ENCODE measurements at places on chromosomes 12 and 14. TPM values are rescaled to one million over a fixed set of nuclear protein-coding genes. Genes with fewer than 3 reads are reported as not detected.

Gene FGD6
- 25.4 TPM for total RNA-seq

- DNase-seq = no peak
Measured at GRCh38 chr14:61102549-61103466, 121.8 kb downstream of the SLC38A6 start.

Gene CCDC88C
- total RNA-seq = 17.8 TPM

Gene CORO1C
- 128 TPM for total RNA-seq

- peak; percentile 25 for DNase-seq
Measured at GRCh38 chr12:124904306-124905098, 9.9 kb downstream of the UBC start.

Gene GYS2
- total RNA-seq = not detected

Gene DBX2
- 0.06 TPM for total RNA-seq

GRCh38 chr12:105214670-105215375 is 21.2 kb downstream of the APPL2 start:
- DNase-seq = no peak

DNA sequence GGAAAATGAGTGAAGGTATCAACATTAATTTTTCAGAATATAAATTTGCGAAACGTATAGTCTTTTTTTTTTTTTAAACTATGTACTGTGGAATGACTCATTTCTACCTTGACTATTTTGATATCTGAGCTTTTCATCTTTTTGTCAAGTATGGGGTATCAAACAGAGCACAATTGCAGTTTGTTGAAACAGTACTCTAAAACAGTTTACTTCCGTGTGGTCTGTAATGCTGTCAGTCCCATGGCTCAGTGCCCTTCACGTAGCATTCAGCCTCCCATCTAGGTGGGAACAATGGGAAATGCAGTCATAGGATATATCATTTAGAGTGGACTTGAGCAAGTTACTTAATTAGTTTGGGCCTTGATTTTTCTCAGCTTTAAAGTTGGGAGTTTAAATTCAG is 139.5 kb downstream of the ERC1 start:
- DNase-seq = no peak

Gene CLECL1
- not detected for total RNA-seq

- no peak for DNase-seq
Measured at GRCh38 chr12:80551897-80552296, 107.9 kb downstream of the PTPRQ start.

Gene INHBC
- total RNA-seq = 0.06 TPM

- peak; percentile 95 for DNase-seq
Measured at GRCh38 chr12:51591016-51591901, at the start of gene SCN8A. TSS of gene SCN8A (plus strand) at chr12:51591233. CDS start at chr12:51662818, 71,585 bp downstream.

DNA sequence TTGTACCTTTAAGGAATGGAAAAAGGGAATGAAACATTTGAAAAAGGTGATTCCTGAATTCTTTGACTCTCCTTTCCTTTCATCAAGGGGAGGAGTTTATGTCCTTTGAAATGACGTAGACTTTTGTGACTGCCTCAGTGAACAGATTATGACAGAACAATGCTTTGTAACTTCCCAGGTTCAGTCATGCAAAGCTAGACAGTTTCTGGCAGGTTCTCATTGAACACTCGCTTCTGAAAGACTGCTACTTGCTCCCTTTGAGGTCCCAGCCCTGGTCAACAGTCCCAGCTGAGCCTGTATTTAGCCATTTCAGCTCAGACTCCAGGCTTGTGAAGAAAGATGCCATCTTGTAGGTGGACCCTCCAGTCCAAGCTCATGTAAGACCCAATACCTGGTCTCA is 1178.9 kb downstream of the BCL11B start:
- peak; percentile 59 for DNase-seq

DNA sequence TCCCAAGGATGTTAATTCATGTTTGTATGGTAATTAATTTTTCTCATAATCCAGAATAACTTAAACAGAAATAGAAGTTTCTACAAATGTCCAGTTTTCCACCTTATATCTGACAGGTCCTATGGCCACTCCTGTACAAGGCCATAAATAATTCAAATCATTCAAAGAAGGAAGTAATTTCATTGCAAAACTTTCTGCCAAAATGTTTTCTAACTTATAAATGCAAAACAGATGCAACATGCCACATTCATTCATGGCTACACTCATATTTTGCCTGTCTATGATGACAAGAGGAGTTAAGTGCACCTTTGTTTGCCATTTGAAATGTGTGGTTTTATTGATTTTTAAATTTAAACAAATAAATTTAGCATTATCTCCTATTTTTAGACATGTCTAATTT is 34.4 kb downstream of the ITPR2 start:
- DNase-seq = no peak

GRCh38 chr12:124396544-124397398 is 101.9 kb downstream of the RFLNA start:
- DNase-seq = no peak

Gene VDR
- 0.09 TPM for total RNA-seq

Gene HELB
- 4.6 TPM for total RNA-seq

- no peak for DNase-seq
Measured at GRCh38 chr12:105945880-105946279, 192.9 kb downstream of the NUAK1 start.

GRCh38 chr12:39935839-39936238 is 170.0 kb downstream of the SLC2A13 start:
- no peak for DNase-seq

Gene PLEK2
- total RNA-seq = not detected

Gene HRK
- not detected for total RNA-seq

DNA sequence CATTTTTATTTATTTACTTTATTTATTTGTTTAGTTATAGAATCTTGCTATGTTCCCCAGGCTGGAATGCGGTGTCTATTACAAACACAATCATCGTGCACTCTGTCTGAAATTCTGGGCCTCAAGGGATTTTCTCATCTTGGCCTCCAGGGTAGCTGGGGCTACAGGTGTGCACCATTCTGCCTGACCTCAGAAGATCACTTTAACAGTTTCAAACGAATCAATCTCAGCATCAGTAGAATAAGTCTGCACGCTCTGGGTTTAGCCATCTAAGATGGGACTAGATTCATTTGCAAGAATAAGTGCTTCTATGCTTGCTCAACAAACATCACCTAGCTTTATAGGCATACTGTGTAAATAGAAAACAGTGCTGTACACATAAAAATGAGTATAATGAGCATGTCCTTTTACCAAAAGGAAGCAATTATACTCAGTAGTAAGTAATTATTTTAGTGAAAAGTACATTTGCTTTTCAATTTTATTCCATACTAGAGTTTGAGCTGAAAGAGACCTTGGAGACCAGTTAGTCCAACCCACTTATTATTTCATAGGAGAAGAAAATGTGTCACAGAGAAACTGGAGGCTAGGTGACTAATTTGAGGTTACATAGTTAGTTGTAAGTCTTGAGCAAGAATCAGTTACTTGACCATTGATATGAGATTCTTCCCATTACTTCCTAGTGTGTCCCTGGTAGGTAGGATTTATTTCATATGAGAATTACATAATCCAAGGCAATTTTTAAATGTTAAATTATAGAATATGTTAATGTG is 456.5 kb upstream of the LMO3 start:
- DNase-seq = no peak

DNA sequence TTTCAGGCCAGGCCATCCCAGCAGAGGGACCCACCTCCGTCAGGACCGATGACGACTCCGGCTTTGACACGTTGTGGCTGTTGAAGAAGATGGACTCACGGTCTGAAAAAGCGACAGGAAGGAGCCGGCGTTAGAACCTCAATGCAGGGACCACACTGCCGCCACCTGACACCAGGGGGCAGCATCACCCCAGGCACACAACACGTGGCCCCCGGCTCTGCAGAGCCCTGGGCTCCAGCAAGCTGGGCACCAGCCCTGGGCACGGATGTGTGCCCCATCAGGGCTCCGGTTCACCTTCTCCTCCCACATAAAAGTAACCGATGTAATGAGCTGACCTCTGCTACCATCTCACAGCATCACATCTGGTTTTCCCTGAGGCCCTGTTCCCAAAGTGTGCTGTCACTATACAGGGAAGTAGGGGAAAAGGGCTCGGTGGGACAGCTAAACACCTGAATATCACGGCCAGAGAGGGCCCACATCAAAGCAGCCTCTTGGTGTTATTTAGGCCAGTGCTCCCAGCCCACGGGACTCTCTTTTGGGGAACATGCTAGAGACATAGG is 29.0 kb downstream of the CHGA start:
- DNase-seq = peak; percentile 80

GRCh38 chr12:84913129-84913515 is 523 bp upstream of the SLC6A15 start:
- peak; percentile 48 for DNase-seq

Gene GALNT9
- total RNA-seq = not detected

DNA sequence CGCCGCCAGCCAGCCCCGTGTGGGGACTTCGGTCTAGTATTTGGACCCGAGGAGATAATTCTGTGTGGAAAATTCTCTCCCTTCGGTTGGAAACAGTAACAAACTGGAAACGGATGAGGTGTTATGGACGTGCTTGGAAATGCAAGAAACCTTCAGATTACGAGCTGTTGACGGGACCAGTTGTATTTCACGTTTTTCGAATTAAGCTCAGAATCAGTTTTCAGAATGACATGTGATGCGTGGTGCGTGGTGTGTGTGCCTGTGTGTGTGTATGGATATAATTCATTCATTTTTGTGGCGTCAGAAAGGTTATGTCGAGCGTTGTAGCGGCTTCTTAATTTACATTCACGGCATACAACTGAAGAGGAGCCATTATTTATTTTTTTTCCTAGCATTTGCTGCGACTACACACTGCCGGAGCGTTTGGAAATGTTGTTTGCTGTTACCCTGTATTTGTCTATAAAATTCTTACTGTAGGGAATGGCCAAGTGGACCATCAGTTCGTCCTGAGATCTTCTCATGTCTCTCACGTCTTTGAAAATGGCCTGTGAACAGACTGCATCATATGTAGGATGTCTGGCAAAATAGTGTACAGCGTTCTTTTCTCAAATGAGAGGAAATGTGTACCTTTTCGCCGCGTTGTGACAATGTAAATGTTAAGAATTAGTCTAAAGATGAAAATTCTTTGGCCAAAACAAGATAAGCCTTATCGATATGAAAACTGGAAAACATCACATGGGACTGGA is 1.3 kb downstream of the TRAF3 start:
- no peak for DNase-seq

Gene TULP3
- total RNA-seq = 33.5 TPM

Gene SRRM4
- total RNA-seq = 0.34 TPM

Gene FAM181A
- total RNA-seq = not detected

Gene FOXA1
- 0.99 TPM for total RNA-seq

GRCh38 chr14:95811813-95812212 is 64.8 kb upstream of the TUNAR start:
- DNase-seq = no peak

- no peak for DNase-seq
Measured at GRCh38 chr12:89923091-89923490, 214.5 kb upstream of the ATP2B1 start.

- no peak for DNase-seq
Measured at GRCh38 chr12:14261096-14261495, 104.4 kb upstream of the ATF7IP start.

Gene LIN7A
- total RNA-seq = 31.7 TPM

DNA sequence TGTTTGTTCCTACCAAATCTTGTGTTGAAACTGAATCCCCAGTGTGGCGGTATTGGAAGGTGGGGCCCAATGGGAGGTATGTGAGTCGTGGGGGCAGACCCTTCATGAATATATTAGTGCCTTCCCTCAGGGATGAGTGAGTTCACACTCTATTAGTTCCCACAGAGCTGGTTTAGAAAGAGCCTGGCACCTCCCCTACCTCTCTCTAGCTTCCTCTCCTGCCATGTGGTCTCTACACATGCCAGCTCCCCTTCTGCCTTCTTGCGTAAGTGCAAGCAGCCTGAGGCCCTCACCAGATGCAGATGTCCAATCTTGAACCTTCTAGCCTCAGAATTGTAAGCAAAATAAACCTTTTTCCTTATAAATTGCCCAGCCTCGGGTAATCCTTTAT is 105.8 kb downstream of the SPTSSA start:
- DNase-seq = no peak

Gene TAS2R31
- total RNA-seq = 13.2 TPM

DNA sequence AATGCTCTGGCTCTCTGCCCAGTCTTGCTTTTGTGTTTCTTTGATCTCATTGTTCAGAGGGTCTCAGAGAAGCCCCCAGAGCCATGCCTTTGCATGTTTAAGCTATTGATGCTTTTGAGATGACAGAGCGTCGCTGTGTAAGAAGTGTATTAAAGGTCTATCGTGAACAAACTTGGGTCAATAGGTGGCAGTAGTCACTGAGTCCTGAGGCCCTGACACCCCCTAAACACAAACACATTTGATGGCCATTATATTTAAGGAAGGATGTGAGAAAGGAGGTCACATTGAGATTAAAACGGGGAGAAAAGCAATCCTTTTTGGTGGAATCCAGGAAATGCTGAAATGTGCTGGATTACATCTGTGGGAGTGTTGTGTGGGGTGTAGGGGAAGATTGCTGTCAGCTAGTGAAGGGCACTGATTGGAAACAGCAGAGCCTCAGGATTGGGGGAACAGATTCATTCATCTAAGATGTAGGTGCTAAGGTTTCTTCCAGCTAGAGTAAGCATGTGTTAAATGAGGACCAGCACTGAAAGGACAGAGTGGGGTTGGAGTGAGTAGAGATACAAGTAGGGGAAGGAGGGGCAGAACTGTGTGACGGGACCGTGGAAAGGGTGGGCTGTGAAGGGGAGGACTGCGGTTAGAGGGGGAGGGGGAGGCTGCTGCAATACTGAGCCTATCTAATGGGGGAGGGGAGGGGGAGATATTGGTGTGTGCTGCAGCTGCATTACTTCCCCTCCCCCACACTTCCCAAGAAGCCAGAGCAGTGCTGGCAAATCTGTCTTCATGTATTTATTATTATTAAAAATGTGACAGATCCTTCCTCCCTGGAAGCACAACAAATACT is 12.7 kb downstream of the NGDN start:
- DNase-seq = peak; percentile 48

DNA sequence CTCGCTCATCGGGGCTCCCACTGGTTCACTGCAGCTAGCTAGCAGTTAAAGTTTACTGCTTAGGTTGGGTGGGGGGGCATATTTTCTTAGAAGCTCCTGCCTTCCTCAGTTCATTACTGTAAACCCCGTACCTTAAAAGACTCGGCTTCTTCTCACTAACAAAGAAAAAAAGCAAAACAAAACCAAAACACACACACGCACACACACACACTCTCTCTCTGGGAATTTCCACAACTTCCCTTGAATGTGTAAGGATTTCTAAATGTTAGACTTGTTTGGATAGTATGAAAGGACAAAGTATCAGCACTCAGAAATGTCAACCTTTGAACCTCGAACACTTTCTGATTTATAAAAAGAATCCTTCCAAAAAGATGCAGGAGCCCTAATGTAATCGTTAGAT is 927 bp downstream of the PTHLH start:
- no peak for DNase-seq

- no peak for DNase-seq
Measured at GRCh38 chr14:103282932-103283331, 51.1 kb upstream of the EIF5 start.

DNA sequence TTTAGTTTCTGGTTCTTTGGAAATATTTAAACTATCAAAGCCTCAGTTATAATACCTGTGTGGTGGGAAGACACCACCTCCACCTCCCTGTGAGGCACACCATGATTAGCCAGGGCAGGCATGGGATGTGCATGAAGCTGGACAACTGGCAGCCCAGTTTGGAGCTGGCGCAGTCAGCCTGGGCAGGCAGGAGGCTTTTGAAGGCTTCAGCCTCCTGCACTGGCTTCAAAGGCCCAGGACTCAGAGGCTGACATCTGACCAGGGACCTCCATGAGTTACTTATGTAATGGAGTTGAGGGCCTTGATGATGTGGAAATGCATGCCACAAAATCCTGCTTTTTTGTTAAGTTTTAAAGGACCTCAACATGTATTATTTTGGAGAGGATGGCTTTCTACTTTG is 30.3 kb downstream of the C14orf132 start:
- no peak for DNase-seq

Measured in neural progenitor cell (in vitro differentiated cells).